Ureter (tissue), 1 donor: ENCODE measurements at places on chromosomes 16 and 17. TPM values are rescaled to one million over a fixed set of nuclear protein-coding genes. Genes with fewer than 3 reads are reported as not detected.

KCNH6 gene
- not detected for total RNA-seq

DNA sequence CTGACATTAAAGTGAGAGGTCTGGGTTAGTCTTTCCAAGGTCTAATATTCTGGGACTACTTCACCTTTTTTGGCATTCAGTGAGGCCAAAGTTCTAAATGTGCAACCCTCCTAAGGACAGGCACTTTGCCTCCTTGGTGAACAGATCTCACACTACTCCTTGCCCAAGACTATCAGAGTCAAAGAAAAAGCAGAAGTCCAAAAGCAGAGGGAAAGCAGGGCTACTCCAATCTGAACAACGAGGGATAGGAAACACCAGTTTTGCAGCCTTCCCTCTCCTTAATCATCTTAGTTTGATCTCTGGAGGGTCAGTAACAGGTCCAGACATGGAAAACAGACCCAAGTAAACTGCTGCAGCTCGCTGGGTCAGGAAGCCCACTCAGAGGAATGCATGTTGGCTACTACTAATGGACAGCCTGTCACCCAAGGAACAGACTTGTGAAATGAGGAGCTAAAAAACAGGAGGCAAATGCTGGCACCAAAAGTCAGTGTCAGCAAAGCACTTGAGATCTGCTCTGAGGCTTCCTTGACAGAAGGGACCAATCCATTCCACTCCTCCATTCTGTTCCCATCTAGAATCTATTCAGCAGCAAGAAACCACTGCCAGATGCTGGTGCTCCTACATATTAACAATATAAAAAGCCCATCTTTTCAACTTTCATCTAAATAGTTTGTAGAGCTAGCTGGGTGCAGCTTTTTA is 29.9 kb downstream of the DCUN1D3 start:
- DNase-seq: no peak

- DNase-seq: peak; percentile 56
These were observed 24.6 kb downstream of the HIGD1B start for GRCh38 chr17:44872131-44872768.

- DNase-seq: no peak
These were observed 934 bp upstream of the AOC2 start for GRCh38 chr17:42843358-42843934.

GRCh38 chr17:48024149-48025039 is 13.2 kb downstream of the COPZ2 start:
- DNase-seq: peak; percentile 69

RNF222 gene
- total RNA-seq: not detected

DNA sequence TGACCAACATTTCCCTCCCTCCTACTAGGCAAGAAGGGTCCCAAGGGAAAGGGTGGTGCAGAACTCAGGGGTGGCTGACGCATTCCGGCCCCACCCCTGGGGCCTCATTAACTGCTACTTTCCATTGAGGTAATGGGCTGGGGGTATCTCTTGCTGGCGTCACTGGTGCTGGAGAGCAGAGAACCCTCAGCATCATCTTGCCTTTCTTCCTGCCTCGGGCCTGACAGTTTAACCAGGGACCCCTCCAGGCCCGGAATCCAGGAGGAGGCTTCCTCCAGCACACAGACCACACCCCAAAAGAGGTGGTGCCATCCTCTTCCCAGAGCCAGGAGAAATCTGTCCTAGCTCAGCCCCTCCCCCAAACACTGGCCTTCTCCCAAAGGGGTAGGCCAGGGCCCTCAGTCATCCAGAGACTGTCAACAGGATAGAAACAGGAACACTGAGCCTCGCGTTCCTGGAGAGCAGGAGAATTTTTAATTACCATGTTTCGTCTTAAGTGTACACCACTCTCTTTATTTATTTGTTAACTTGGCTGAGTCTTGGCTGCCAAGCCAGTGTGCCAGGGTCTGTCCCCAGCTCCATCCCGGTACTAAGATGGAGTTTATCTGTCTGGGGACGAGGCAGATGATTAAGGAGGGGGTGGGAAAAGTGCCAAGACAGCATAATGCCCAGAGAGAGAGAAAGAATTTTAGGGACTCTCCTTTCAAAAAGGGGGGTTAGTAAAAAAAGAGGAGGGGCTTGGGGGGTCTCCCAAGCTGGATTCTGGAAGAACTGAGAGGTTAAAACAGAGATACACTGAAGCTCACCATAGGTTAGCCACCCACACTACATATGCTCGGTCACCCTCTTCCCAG is 5.1 kb downstream of the ETV4 start:
- no peak for DNase-seq

NPIPA8 gene
- total RNA-seq: 17.2 TPM

GRCh38 chr17:49853470-49854015 is 5.7 kb upstream of the TAC4 start:
- no peak for DNase-seq

DNA sequence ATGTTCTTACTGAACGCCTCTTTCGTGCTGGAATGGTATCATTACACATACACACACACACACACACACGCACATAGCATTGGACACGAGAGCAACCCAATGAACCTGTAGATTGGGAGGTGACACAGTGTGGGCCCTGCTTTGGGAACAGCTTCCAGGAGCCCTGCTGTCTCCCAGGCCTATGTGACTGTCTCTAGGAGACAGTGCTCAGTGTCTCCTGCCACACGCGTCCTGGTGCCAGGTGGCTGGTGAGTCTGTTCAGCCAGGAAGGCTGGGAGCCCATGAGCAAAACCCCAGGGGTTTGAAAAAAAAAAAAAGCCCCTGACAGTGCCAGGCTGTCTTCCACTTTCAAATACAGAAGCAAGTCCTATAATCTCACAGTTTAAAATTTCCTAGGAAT is 2.4 kb upstream of the SPOP start:
- no peak for DNase-seq

- no peak for DNase-seq
These were observed 24.1 kb upstream of the POLR3E start for GRCh38 chr16:22272870-22273650.

NACA2 gene
- total RNA-seq: not detected

HIC1 gene
- 14.9 TPM for total RNA-seq

DNA sequence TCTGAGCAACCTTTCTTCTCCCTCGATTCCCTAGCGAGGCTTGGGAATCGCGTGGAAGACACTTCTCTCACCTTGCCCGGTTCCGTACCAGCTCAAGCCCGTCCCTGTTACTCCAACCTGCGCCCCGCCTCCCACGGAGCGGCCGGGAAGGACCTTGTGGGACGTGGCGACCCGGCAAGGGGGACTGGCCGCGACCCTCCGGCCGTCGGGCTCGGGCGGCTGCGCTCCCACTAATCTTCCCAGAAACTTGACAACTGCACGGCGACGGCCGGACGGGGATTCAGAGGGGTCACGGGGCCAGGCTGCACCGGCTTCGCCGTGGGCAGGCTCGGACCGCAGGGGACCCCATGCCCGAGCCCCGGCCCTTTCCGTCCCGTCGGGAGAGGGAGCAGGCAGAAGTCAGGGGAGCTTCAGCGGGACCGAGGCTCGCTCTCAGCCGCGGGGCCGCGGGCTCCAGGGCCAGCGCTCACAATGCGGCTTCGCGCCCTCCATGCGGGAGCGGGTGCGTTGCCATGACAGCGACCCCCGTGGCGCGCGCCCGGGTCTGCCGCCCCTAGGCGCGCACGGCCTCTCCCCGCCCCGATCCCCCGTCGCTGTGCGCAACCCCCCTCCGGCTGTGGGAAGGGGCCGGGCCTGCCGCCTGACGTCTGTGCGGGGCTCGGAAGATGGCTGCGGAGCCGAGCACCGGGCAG is at the start of gene SGSM2:
TSS of gene SGSM2 (plus strand) at position 650 of the 692 bp plus-strand sequence. CDS start 188 bp downstream, outside the sequence.
- peak; percentile 64 for DNase-seq

- DNase-seq: no peak
These were observed 18.5 kb downstream of the NGFR start for GRCh38 chr17:49513641-49514040.

GRCh38 chr16:17476414-17477259 is 5.9 kb upstream of the XYLT1 start:
- DNase-seq: no peak

TLCD3B gene
- not detected for total RNA-seq
